Colonic mucosa (tissue), 4 donors: ENCODE measurements at places on chromosomes 3 and 15.

DNA sequence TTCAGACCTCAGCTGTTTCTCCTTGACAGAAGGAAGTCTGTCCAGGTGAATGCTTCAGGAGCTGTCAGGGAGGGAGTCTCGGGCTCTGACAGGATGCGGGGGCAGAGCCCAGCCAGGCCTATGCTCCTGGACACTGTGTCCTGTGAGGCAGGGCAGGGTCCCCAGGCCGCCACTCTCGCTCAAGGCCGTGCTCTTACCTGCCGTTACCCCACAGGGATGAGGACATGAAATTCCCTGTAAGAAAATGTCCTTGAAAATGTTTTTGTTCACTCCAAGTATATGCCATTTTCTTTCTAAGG, 63.9 kb downstream of the BOC start:
- DNase-seq = no peak

- DNase-seq = no peak
These were observed 237.4 kb upstream of the NR2F2 start for GRCh38 chr15:96093063-96093462.

DNA sequence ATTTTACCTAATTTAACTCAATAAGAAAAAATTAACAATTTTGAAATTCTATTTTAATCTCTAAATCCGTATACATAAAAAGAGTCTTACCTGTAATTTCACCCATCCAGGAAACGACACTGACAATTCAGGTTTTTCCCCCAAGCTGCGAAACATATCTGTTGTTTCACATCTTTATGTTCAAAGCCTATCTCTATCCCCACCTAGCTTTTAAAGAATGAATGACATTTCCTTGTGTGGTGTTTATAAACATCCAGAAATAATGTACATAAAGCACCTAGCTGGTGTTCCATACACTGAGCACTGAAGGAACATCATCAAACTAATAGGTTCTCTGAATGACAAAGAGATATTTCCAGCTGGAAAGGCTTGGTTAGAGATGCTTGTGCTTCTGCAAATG, 867.8 kb downstream of the SQOR start:
- DNase-seq = no peak

DNA sequence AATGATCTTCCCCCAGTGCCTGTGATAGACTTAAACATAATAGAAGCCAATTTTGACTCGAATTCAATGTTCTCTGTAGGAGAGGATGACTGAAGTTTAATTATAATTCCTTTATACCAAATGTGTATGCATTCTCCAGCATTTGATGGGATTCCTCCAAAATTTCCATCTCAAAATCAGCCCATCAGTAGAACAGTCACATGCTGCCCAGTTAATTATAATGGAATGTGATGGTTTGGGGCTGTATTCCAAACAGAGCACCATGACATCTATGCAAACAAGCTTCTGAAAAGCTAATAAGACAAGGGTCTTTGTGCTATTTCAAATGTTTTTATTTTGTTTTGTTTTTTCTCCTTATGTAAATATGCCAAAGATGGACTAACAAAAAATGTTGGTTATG, 127.7 kb upstream of the SPATA16 start:
- no peak for DNase-seq

- no peak for DNase-seq
These were observed 21.5 kb downstream of the CFAP161 start for GRCh38 chr15:81155375-81156218.

- no peak for DNase-seq
These were observed 59.8 kb upstream of the GYG1 start for GRCh38 chr3:148931574-148931973.

DNA sequence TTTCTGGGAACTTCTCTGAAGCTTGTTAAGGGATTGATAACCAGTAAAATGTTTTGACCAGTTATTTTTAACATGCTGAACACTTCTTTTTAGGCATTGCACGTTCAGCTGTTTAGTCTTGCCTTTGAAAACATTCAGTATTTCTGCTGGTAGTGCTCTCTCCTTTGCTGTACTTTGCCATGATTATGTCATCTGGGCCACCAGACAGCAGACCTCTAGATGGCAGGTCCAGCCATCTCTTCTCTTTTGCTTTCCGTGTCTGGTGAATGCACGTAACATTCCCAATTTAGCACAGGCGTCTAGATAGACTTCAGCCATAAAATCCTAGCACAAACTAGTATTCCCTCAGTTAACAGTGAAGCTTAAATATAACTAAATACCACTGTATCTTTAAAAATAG, 57.8 kb downstream of the RAB7A start:
- no peak for DNase-seq

- no peak for DNase-seq
These were observed 7.4 kb downstream of the SPRED1 start for GRCh38 chr15:38260077-38260476.

DNA sequence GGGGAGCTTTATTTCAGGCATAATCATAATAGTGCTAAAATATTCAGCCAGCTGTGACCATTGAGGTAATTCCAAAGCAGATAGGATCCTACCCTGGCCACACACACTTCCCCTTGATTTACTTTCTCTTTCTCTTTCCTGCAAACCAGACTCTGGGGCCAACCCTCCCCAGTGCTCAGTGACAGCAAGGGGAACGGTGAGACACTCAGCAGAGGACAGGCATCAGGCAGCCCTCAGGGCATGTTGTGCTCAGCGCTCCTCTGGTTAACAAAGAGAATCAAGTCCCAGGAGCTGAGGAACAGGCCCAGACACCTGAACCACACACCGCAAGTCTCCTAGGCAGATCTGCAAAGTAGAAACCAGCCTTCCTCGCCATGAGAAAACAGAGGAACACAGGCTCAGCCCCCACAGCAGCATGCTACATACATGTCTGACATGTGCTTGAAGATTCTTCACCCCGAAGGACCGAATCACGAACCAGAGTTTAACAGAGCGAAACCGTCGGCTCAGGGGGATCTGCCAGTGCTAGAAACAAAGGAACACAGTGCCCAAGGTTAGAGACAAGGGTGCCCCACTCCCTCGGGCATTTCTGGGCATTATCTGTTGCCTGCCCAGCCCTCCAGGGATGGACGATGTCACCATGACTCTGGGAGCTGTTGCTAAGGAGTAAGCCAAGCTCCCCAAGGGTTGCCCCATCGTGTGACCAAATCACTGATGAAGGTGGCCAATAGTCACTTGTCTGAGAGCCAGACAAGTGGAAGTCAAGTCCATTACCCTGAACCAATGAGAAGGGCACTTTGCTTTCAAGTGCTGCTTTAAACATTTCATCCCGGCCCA, 17.5 kb downstream of the HDC start:
- DNase-seq = no peak

DNA sequence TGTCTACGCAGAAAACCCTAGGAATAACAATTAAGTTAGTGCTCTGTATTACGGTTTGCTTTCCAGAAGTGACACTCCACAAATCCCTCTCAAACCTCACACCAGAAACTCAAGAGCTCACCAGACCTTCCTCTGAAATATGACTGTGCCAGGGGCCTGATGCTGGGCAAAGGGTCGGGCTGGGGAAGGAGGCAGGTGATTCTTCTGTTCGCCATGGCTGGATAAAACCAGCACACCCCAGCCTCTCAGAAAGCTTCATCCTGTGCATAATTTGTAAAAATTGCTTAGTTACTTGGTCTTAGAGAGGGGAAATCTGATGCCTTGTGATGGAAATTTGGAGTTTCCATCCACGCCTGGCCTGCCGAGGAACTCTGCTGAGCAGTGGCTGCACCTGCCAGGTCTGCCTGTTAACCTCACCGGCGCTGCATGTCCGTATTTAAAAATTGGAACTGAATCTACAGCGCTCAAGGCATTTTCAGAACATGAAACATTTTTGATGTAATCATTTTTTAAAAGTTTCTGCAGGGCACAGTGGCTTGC, 22.7 kb upstream of the ATP1B3 start:
- DNase-seq = no peak

- DNase-seq = no peak
These were observed 110.1 kb downstream of the DNAH12 start for GRCh38 chr3:57434041-57434440.

DNA sequence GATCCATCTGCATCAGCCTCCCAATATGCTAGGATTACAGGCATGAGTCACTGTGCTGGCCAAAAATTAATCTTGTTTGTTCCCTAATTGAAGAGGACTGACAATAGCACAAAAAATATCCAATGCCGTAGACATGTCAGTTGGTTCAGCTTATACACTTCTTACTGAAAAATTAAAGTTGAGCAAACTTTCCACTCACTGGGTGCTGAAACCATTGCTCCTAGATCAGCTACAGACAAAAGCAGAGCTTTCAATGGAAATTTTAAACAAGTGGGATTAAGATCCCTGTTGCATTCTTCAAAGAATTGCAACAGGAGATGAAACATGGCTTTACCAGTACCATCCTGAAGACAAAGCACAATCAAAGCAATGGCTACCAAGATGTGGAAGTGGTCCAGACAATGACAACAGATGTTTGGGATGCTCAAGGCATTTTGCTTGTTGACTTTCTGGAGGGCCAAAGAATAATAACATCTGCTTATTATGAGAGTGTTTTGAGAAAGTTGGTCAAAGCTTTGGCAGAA, 16.0 kb downstream of the ISLR2 start:
- DNase-seq = no peak

- DNase-seq = no peak
These were observed 7.7 kb upstream of the IVD start for GRCh38 chr15:40397688-40398412.

- no peak for DNase-seq
These were observed 11.8 kb upstream of the MYO1E start for GRCh38 chr15:59384507-59384906.

DNA sequence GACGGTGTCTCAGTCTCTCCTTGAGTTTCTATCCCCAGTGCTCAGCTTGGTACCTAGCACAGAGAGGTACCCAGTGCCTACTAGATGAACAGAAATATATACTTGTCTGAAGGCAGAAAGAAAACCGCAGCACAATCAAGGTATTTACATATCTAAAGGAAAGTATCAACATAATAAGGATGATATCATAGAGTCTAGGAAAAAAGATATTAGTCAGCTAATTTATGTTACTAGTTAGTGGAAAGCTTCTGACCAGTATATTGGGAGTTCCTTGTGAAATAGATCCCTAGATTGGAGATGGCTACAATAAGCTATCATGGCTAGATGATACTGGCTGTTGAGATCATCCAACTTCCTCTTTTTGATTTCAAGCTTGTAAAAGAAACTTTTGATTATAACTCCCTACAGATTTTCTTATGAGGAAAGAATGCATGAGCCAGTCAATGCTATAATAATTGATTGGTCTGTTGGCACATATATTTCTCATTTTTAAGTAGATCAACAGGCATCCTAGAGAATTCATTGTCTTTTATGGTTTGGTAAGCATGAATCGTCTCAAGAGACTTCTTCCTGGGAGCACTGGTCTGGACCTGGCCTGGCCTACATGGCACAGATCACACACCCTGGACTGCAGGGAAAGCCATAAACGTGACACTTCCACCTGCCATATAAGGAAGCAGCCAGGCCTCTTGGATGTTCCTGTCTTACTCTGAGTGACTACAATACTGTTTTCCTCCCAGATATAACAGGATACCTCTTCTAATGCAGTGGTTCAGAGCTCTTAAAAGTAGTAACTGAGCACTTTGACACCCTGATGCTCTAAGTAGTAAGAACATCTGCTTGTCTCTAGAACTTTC, 60.7 kb downstream of the IMPG2 start:
- peak; percentile 33 for DNase-seq

GRCh38 chr3:116524453-116525210, 79.3 kb upstream of the LSAMP start:
- DNase-seq = no peak

DNA sequence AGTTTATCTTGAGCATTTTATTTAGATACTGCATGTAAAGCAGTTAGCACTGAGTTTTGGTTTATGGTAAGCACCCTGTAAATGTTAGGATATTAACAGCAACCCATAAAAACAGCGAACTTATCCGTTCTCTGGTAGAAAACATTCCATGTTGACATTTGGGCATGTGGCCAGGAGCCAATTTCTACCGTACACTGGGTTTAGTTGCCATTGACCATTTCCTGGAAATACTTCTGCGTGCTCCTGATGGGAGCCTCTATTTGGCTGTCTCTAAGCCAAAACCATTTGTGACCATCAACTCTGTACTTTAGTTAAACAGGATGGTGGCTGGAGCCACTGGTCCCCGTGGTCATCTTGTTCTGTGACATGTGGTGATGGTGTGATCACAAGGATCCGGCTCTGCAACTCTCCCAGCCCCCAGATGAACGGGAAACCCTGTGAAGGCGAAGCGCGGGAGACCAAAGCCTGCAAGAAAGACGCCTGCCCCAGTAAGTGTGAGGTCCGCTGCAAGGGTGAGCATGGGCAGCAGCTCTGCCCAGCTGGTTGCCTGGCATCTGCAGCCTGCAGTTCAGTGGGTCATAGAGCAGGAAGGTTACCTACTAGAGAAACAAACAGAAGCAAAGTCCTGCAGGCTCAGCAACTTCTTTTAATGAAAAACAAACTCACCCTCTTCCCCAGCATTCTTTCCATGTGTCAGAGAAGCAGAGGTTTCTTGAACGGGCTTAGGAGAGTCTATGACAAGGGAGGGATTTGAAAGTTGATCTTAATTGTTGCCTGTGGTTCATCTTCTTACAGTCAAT, 7.1 kb downstream of the THBS1 start:
- DNase-seq = no peak

GRCh38 chr3:140170612-140171011, 235.6 kb downstream of the CLSTN2 start:
- no peak for DNase-seq

DNA sequence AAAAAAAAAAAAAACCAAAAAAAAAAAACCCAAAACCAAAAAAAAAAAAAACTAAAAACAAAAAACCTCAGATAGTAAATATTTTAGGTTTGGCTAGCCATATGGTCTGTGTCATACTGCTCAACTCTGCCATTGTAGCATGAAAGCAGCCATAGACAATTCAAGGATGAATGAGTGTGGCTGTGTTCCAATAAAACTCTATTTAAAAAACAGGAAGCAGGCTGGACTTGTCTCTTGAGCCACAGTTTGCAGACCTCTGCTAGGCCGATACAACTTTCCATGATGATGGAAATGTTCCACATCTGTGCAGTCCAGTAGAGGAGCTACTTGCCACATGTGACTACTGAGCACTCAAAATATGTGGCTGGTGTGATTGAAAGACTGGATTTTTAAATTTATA, 11.1 kb downstream of the EFCAB12 start:
- DNase-seq = no peak

GRCh38 chr3:66675366-66675765, 174.5 kb upstream of the LRIG1 start:
- no peak for DNase-seq

- no peak for DNase-seq
These were observed 169.7 kb upstream of the GALNT15 start for GRCh38 chr3:16004812-16005211.
